Hematopoietic multipotent progenitor cell treated with erythropoietin and hydrocortisone succinate and interleukin-3 and kit ligand, for 6 days (in vitro differentiated cells): ENCODE measurements at places on chromosomes 4 and X.

GRCh38 chr4:36163198-36163597, 81.1 kb downstream of the ARAP2 start:
- DNase-seq: no peak

DNA sequence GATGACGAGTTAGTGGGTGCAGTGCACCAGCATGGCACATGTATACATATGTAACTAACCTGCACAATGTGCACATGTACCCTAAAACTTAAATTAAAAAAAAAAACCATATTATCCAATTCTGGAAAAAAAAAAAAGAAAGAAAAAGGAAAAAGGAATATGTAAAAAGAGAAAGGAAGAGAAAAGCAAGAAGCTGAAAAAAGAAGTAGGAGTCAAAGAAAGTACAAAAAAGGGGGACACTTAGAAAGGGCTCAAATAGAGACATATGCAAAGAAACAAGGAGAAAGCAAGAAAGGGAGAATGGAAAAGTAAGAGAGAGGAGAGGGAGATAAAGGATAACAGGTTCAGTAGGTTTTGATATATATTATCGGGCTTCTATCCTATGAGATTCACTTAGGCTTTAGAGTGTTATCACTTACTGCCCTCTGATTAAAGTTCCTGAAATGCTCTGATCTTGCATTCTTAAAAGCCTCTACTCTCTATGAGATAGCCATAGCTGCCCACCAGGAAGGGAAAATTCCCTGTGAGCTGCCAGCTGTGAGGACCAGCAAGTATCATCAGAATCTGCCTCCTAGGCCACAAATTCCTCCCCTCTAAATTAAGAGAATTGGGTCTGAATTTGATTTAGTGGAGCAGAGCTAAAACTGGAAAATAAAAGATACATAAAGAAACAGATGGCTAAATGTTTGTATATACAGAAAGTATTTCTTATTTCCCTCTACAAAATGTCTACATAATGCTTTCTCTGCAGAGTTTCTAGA, 95.2 kb downstream of the AMMECR1 start:
- no peak for DNase-seq

DNA sequence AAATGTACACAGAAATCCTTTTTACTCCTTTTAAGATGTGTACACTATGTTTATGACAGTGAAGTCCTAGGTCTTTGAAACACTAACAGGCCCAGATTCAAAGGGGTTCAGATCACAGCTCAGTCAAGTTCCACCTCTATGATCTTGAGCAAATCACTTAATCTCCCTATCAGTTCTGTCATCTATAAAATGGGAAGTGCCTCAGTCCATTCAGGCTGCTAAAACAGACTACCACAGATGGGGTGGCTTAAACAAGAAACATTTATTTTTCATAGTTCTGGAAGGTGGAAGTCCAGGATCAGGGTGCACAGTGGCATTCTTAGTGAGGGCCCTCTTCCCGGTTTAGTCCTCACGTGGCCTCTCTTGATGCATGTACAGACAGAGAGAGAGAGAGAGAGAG, 117.1 kb downstream of the CORIN start:
- DNase-seq: peak; percentile 19

- no peak for DNase-seq
Observed at GRCh38 chr4:56744030-56744429, 62.9 kb upstream of the HOPX start.

DNA sequence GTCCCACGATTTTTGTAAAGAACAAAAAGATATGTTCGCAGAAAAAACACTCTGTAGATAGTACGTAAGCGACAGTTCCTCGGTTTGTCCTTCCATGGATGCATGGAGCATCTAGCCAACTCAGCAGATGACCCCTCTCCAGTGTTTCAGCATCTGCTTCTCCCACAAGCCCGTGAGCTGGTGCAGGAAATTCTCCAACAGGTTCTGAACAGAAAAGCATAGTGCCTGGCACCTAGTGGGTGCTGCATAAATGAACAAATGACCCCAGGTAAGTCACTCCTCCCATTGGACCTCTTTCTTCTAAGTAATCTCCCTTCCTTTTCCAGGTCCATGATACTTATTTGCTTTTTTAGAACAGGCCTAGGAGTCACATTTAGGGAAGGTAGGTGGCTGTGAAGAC, 966 bp upstream of the KIAA0232 start:
- DNase-seq: no peak

DNA sequence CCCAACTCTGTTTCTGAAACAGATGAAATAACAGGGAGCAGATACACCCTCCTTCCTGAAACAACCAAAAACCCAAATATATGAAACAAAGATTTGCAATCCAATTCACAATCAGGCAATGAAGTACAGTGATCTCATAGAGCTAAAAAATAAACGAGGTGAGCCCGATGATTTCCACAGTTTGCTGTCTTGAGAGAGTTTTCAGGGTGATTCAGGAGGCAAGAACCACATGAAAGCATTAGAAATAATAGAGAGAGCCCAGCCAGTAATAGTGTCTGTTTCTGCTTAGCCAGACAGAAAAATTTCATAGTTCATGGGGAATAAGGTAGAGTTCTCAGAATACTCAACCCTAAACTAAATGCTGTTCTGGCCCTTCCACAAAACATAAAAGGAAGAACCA, 296.2 kb downstream of the PDHA2 start:
- no peak for DNase-seq

- no peak for DNase-seq
Observed at GRCh38 chr4:55500072-55500471, 46.6 kb downstream of the CLOCK start.

DNA sequence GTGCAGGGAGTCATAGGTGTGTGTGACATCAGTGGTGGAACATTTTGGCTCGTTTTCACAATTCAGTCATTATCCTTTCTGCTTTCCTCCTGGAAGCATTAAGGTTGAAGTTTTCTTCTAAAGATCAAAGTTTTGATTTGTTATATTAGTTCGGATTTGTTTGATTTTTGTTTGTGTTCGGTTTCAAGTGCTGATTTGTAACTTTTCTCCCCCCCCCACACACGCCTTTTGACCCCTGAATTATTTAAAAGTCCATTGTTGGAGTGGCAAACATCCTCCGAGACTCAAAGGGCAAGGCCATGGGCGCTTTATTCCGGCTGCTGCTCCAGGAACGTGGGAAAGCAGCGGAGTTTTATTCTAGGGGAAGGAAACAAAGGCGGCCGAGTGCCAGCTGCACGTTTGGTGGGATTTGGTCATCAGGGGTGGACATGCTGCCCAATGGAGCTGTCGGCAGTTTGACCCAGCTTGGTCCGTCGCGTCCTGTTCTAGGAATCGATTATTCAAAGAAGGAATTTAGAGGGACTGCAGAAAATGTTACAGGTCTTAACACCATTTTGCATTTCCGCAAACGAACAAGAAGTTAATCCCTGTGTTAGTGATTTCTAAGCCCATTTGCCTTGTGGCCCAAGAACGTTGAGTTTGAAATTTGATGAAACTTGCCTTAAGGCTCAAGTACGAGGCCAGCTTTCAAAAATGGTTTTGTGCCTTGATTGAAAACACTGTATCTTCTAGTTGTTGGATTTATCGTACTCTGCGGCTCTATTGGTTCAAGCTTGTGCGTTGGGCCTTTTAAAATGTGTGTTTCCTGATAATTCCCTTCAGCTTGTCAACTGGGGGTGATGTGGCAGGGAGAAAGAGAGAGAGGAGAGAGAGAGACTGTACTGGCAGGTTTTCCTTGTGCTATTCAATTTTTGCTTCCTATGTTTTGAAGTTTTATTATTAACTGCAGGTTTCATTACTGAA, 565 bp upstream of the ZNF41 start:
- peak; percentile 44 for DNase-seq

- DNase-seq: no peak
Observed at GRCh38 chr4:132238697-132239096, 910.4 kb upstream of the PCDH10 start.

DNA sequence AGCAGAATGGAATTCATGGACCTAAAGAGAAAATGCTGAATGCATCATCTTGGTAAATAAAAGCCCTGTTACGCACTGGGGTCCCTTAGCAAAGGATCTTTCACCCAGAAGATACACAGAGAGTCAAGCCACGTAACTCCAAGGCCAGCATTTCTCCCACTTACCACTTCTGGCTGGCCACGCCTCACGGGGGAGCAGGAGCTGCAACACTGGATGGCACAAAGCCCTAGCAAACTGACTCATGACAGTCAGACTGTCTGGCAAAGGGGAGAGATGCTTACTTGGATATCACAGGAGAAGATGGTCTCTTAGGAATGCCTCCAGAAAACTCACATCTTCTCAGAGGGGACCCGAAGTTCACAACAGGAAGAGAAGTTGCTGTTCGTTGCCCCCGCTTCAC, 51.4 kb upstream of the BCLAF3 start:
- DNase-seq: no peak

GRCh38 chrX:52015794-52016193, 53.2 kb downstream of the MAGED4B start:
- DNase-seq: no peak

DNA sequence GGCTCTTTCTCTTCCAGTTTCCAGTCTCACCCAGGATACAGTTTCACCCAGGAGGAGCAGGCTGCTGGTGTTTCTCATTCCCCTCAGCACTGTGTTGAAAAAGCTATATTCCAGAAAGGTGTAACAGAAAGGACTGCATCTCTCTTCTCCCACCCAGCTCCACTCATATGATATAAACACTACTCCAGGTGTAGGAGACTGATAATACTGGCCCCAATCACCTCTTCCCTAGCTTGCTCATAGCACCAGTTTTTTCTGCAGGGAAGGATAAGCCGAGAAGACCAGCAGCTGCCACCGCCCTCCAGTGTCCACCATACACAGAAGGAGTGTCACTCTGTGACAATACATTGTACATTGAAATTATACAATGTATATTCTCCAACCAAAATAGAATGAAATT, 105.5 kb upstream of the STK26 start:
- peak; percentile 79 for DNase-seq

DNA sequence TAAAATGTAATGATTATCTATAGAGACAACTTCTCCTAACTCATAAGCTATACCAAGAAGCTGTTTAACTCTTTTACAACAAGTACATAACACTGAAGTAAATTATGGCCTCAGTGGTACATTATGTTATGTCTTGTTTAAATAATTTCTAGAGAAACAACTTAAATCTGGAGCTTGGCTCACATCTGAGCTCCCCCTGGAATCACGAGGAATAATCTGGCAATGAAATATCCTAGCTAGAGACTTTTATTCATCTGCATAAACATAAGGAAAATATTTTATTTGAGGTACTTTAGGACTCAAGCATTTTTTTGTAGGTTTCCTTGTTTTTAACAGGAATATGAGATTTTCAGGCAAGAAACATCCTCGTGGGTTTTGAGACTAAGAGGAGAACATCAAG, 354.7 kb upstream of the SLC7A11 start:
- DNase-seq: no peak

DNA sequence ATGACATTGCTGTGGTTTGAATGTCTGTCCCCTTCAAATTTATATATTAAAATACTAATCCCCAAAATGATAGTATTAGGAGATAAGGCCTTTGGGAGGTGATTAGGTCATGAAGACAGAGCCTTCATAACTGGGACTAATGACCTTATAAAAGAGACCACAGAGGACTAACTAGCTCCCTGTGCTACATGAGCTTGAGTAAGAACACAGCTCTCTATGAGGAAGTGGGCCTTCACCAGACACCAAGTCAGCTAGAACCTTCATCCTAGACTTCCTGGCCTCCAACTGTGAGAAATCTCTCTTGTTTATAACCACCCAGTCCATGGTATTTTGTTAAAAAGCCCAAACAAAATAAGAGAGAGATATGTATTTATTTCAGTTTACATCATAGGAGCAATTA, 242.2 kb upstream of the CTSO start:
- DNase-seq: peak; percentile 6

- no peak for DNase-seq
Observed at GRCh38 chr4:99642725-99643489, 14.7 kb downstream of the C4orf54 start.

DNA sequence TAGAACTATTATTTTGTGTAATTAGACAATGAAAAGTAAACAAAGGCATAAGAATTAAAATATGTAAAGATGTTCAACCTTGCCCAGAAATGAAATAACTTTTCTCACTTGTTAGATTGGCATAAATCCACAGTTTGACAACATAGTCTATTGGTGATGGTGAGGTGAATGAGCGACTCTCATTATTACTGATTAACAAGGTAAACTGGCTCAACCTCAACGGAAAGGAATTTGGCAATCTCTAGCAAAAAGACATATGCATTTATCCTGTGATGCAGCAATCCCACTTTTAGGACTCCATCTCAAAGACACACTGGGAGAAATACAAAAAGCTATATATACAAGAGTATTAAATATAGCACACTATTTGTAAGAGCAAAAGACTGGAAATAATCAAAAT, 22.3 kb downstream of the UBA6 start:
- DNase-seq: no peak

DNA sequence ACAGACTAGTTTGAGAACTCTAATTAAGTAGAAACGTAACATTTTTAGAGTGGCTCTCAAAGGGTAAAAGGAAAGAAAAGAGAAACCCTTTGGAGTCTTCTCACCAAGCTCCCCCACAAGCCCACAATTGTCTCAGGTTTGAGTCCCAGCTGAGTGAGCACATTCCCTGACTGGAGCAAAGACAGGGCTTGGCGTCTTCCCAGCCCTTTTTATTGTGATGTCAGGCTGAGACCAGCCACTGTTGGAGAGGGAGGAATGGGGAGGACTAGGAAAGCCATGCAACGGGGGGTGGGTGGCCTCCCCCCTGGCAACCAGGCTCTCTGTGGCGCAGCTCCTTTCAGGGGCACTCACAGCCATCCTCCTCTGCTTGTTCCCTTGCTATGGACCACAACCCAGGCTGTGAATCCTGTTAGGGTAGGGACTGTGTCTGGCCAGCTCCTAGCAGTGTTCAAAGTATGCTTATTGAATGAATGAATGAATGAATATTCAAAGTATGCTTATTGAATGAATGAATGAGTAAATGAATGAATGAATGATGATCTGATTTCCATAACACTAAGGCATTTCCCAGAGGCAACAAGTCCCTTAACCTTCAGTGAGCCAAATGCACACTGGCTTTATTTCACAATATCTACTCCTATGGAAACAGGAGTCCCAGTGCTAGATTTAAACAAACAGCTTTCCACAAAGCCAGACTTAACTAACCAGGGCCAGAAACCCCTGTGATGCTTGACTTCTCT, 413.3 kb downstream of the MID1IP1 start:
- DNase-seq: no peak

GRCh38 chr4:85498068-85498733, 23.3 kb downstream of the ARHGAP24 start:
- peak; percentile 42 for DNase-seq

DNA sequence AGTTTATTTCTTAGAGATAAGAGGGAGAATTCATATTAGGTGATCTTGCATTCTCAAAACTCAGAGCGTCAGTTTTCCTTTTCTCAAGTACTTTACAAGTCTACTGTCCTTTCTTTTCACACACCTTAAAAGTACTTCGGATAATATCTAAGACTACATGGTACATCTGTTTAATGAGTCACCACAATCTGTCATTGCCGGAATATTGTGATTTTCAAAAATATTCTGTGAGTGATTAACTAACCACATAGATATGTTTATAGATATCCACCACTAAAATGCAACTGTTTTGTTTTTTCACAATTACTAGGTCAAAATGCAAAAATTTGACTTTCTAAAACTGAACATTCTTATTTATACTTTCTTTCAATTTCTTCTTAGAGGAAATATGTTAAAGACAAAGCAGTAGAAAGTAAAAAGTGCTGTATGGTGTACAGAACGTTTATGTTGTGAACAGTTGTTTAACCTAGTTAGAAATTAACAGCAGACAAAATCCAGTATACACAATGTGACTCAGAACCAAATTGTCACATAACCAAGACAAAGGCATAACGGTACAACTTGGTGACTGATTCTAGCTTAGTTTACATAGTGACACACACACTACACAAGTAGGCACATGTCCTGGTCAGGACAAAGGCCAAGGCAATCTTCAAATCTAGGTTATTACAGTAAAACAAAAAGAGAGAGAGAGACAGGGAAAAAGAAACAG, 482.9 kb downstream of the NAF1 start:
- no peak for DNase-seq

- DNase-seq: no peak
Observed at GRCh38 chr4:80343887-80344286, 8.4 kb downstream of the CFAP299 start.
